ENCODE measurements at places on chromosomes 1 and 21.

- DNase-seq = no peak
Observed at GRCh38 chr1:17342014-17342441, 30.0 kb upstream of the PADI6 start.

- peak; percentile 25 for DNase-seq
Observed at GRCh38 chr21:44087426-44088400, 19.5 kb upstream of the PWP2 start.

- DNase-seq = no peak
Observed at GRCh38 chr1:42142894-42143675, 10.1 kb upstream of the GUCA2B start.

DNA sequence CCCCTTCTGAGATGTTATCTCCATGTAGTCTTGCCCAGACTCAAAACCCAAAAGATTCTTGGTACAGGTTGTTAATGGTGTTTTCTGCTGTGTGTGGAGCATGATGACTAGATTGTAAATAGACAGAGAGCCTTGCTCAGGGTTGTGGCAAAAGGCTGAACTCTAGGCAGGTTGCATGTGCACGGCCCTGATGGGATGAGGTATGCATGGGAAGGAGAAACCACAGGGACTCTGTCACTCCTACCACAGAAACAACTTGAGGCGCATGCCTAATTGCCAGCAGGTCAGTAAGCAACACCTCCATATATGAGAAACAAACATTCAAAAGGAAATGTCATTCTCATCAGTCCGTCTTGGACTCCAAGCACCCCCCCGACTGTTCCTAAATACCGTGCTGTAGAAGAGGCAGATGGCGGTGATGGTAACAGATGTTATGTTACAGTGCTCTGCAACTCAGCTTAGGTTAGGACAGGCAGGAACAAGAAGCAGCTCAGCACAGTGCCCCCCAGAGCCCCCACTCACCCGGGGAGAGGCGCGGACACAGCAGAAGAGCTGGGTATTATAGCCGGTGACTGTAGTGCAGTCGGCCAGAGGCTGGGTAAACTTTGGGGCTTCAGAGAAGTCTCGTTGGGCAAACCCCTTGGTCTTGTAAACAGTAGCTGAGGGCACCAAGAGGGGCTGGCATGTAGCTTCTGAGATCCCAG lies 10.9 kb downstream of the MYBPHL start:
- no peak for DNase-seq

DNA sequence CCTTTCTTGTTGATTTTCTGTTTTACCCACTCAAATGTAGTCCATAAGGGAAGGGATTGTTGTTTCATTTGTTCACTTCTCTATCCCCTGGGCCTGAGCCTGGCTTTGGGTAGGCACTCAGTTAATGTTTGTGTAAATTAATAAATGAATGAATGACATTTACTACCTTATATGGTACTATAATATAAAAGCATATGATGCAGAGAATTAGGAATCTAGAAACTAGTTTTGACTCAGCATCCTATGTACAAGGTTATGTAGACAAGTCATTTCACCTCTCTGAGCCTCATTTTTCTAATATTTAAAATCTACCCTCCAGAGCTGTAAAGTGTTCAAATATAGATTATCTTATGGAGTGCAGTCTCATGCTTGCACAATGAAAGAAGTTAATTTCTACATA lies 68.9 kb upstream of the S1PR1 start:
- no peak for DNase-seq
